Dorsolateral prefrontal cortex (tissue), 122 donors: ENCODE measurements at places on chromosomes 5 and 9. TPM values are rescaled to one million over a fixed set of nuclear protein-coding genes. Genes with fewer than 3 reads are reported as not detected.

UBE2D2 gene
- total RNA-seq = 129 TPM

FYB1 gene
- 12.6 TPM for total RNA-seq

PIP5K1B gene
- total RNA-seq = 37.0 TPM

SOX30 gene
- 0.28 TPM for total RNA-seq

CRB2 gene
- 44.9 TPM for total RNA-seq

AFAP1L1 gene
- total RNA-seq = 2.1 TPM

ACTBL2 gene
- total RNA-seq = not detected

NAIP gene
- total RNA-seq = 52.8 TPM

AQP7 gene
- 1.8 TPM for total RNA-seq

GRXCR2 gene
- total RNA-seq = not detected

MIER3 gene
- total RNA-seq = 22.9 TPM

TMC1 gene
- 3.5 TPM for total RNA-seq

BHMT2 gene
- 3.8 TPM for total RNA-seq

SLC34A3 gene
- not detected for total RNA-seq

NEURL1B gene
- total RNA-seq = 12.6 TPM
